Activated T-cell treated with anti-CD3 and anti-CD28 coated beads, Interleukin-2, amount 50 U/mL, for 72 hours (primary cell): ENCODE measurements at places on chromosomes 2 and 18.

DNA sequence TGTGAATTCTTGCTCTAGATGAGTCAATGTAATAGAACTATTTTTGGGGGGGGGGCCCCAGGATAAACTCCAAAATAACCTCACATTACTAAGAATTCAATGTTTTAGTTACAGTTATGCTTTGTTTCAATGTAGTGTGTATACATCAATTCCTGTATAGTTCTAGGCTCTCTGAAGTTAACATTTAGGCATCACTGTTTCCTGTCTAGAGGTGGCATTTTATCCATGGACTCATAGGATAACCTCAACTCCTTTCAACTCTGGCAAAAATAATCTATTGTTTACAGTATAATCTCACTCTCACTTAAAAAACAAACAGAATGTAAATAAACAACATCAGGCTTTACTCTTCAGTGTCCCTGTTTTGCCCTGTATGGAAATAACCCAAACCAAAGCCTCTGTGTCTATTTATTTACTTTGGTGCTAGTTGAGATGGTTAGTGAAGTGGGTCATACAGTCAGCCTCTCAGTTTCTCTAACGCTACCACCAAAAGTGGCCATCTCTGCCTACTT is 79.3 kb upstream of the MMADHC start:
- DNase-seq: no peak

DNA sequence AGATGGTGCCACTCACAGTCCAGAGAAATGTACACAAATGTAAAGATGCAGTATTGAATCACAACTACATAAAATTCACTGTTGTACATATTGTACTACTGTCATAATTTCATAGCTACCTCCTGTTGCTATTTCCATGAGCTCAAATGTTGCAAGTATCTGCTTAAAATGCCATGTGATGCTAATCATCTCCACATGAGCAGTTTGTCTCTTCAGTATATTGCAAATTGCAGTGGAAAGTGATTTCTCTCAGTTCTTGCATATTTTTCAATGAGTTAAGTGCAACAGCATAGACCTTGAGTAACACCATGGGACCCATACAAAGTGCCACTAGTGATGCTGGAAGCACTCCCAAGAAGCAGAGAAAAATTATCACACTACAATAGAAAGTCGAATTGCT is 51.9 kb downstream of the MAIP1 start:
- no peak for DNase-seq

DNA sequence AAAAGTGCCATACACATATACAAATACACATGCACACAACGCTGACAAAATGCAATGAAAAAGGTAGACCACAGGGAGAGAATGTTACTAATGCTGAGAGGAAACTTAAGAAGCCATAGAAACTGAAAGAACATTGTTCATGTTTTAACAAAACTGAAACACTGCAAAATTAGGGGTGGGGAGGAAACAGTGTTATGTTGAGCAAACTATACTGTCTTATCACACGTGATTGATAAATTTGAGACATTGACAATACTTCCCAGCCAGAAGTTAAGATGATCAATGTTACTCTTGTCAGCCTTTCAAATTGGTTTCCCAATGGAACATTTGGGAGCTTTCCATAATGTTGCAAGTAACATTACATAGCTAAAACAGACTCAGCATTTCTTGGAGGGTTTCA is 165.5 kb downstream of the L3MBTL4 start:
- no peak for DNase-seq

GRCh38 chr2:109680523-109681297 is 66.5 kb downstream of the SOWAHC start:
- no peak for DNase-seq

DNA sequence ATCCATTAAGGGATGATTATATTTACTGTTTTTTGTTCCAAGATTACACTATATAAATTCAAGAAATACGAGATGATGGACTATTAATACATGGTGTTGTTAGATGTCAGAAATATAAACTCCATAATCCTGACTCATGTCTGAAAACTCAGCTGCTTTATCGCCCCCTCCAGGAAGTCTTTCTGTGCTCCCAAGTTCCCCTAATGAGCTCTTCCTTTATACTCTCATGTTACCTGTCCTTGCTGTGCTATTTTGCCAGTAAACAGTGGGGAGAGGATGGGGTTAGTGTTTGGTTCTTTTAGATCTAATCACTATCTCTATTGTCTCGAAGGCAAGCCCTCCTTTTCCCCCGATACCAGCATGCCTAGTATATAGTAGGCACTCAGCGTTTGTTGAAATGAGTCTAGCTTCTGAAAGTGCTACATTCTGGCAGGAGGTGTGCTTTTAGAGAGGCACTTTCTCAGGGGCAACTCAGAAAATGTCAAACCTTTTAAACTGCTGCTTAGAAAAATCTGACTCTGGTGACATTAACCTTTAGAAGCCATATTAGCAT is 21.4 kb upstream of the BARD1 start:
- DNase-seq: no peak

- no peak for DNase-seq
Measured at GRCh38 chr2:107697385-107697784, 129.3 kb upstream of the RGPD4 start.

- no peak for DNase-seq
Measured at GRCh38 chr2:36516136-36516870, 81.7 kb downstream of the FEZ2 start.
